ENCODE measurements at places on chromosomes 4 and X.
A peak's percentile ranks its signal among the peaks of the same experiment; 100 is the strongest.

- DNase-seq = no peak
Measured at GRCh38 chrX:51182545-51182944, 150.1 kb upstream of the NUDT10 start.

GRCh38 chrX:136261321-136261720, 10.1 kb upstream of the MAP7D3 start:
- no peak for DNase-seq

GRCh38 chr4:140611854-140612253, 43.1 kb upstream of the UCP1 start:
- DNase-seq = no peak

- DNase-seq = peak; percentile 95
Measured at GRCh38 chrX:11758400-11759171, 549 bp downstream of the MSL3 start.

GRCh38 chrX:19566359-19567222, 51.3 kb upstream of the MAP3K15 start:
- no peak for DNase-seq

GRCh38 chr4:153527690-153528089, 61.5 kb downstream of the TMEM131L start:
- no peak for DNase-seq

DNA sequence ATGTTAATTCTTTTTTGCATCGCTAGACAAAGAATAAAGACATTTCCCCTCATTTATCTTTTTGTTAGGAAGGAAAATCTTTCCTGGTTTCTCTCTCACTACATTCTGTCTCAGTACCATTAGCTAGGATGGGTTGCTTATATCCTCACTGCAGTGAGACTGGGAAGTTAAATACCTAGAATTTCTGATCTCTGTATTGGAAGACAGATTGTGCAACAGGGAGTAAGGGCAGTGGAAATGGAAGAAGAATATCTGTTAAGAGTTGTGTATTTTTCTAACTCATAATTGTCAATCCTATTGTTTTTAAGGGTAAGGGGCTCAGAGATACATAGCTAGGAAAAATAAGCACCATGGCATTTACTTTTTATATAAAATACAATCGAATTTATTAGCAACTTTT, 19.6 kb downstream of the PTPN13 start:
- no peak for DNase-seq

- DNase-seq = no peak
Measured at GRCh38 chrX:129846716-129847115, 3.0 kb upstream of the ZDHHC9 start.

GRCh38 chr4:40325406-40326019, 9.6 kb upstream of the CHRNA9 start:
- DNase-seq = no peak

GRCh38 chr4:96406742-96407141, 566.8 kb downstream of the PDHA2 start:
- DNase-seq = no peak

GRCh38 chr4:165663411-165663810, 209.6 kb upstream of the TLL1 start:
- DNase-seq = no peak

GRCh38 chrX:3728454-3728853, 15.0 kb upstream of the PRKX start:
- DNase-seq = no peak

DNA sequence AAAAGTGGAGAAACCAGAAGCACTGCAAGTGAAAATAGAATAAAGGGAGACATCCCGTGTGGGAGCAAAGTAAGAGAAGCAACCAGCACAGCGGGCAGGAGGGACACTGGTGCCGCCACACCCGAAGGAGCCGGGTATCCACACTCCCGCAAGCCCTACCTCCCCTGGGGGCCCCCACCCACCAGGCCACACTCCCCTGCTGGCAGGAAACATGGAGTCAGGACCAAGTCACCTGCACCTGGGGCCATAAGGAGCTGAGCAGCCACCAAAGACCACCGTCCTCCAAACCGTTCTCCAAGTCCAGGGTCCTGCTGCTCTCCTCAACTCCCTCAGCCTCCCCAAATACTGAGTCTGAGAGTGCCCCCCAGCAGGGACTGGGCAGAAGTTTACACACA, 30.5 kb downstream of the FGFRL1 start:
- no peak for DNase-seq

DNA sequence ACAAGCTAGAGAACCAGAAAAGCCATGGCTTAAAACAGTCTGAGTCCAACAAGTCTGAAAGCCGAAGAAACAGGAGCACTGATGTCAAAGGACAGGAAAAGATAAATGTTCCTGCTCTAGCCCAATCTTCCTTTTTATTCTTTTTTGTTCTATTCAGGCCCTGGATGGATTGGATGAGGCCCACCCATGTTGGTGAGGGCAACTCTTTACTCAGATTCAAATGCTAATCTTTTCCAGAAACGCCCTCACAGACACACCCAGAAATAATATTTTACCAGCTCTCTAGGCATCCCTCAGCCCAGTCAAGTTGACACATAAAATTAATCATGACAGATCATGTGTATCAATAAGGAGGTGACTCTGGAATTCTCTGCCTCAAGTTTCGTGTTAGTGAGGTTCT, 1002.7 kb downstream of the STPG2 start:
- no peak for DNase-seq

DNA sequence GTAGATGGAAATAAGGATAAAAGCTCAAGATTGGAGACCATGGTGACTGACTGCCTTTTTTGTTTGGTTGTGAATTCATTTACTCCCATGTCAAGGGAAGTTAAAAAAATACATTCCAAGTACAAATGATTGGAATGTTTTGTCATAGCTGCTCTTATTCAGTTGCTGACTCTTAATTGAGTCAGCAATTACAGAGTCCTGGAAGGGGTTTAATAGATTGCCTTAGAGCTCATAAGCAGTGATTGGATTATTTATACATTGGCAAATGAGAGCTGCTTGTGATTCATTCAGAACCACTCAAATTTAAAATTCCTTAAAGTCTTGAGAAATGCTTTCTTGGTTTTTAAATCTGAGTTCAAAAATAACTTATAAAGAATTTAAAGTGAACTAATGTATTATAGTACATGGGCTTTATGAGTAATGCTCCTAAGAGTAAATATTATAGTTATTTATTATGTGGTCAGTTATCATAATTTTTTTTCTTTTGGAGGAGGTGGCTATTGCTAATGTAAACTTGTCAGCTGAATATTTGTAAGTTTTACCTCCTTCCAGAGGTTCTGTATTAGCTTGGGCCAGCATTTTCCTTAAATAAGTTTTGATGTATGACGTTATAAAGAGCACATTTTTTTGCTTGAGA, 13.6 kb downstream of the JADE1 start:
- no peak for DNase-seq

GRCh38 chrX:104469771-104470170, 96.2 kb upstream of the IL1RAPL2 start:
- DNase-seq = no peak

DNA sequence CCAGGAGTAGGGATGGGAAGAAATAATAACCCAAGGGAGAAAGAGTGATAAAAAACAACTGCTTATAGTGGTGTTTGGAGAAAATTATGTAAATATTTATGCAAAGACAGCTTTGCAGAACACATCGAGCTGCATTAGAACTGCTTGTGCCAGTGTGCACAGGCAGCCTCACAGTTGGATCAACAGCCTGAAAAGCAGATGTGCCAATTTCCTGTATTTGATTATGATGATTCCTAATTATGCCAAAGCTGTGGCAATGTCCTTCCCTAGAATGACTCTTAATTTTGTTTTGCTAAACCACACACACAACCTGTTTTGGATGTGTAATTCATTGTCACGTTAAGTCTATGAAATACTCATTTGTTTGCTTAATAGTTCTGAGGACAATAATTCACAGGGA, 30.6 kb upstream of the ANTXR2 start:
- no peak for DNase-seq

All from psoas muscle (tissue), 8 donors.